ENCODE measurements at places on chromosomes 5 and 9.

GRCh38 chr5:126636956-126637355, 36.2 kb downstream of the PHAX start:
- no peak for DNase-seq

DNA sequence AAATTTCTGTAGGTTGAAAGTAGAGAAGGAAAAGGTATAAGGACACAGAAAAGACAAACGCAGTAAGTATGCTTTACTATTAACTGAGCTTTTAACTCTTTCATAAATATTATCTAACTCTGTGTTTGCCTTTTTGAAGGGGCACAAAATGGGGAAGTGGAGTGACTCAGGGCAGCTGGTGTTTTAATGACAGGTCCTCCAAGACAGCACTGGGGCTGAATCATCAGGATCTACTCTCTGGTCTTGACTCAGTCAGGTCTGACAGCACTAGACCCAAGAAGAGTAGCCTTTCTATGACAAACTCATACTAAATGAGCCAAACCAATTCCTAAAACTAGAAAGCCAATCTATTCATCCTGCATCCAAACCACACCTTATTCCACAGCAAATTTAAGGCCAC, 102.2 kb downstream of the APTX start:
- DNase-seq, result peak; percentile 33

DNA sequence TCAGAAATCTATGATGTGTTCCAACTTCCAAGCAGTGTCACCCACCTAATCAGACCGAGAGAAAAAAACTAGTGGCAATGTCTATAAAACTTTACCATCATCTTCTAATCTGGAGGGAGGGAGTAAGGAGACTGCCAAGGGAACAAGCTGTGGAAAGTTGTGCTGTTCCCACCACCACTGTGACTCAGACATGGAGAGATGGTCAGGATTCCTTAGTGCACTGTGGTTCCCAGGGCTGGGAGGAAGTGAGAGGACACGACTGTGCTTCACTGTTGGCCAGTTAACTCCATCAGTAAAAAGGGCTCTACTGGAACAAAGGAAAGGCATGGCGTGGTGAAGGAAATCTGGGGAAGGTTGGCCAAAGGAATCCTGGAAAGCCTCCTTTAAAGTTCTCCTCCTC, 18.8 kb downstream of the TICAM2 start:
- DNase-seq, result no peak

DNA sequence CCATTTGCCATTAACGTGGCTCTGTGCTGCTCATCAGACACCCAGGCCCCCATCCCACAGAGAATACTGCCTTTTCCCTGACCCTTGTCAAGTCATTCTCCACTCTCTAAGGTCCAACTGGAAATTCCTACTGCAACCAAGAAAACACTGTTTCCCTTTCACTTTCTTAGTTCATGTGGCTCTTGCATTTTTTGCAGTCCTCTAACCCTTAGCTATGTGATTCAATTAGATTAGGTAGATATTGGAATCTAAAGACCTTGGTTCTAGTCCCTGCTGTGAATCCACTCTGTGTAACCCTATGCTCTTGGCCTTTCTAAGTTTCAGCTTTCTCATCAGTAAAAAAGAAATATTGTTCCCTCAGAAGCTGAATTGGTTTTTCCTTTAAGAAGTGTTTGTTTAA, 649.4 kb downstream of the CCDC171 start:
- no peak for DNase-seq

GRCh38 chr9:93955111-93955980, at the start of gene BARX1:
Gene BARX1, minus strand, starts transcription at chr9:93955355. Its CDS starts 209 bp downstream, at chr9:93955146.
- no peak for DNase-seq

Data from CD14-positive monocyte (primary cell).